ENCODE measurements at places on chromosomes 2 and 18.

- no peak for DNase-seq
Measured at GRCh38 chr2:227407591-227408151, 19.9 kb upstream of the SCYGR1 start.

DNA sequence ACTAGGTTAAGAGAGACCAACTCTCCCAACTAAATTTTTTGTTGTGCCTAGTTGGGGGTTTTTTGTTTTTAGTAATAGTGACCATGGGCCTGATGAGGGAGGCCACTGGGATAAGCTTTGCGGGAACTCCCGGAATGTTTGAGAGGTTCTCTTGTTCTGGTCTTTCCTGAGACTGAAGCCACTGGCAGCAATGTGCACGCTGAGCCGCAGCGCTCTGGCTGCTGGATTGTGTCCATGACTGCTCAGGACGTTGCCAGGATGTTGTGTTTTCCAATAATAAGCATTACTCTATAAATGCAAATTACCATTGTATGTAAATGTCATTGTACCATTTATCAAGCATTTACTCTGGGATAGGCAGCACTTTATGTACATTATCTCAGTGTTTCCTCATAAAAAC, 126.1 kb downstream of the GALNT1 start:
- no peak for DNase-seq

GRCh38 chr2:193520709-193521458, 1326.2 kb upstream of the TMEFF2 start:
- DNase-seq, result no peak

- no peak for DNase-seq
Measured at GRCh38 chr2:67260343-67261277, 136.5 kb upstream of the ETAA1 start.

GRCh38 chr2:176679061-176679669, 409.9 kb downstream of the MTX2 start:
- DNase-seq, result no peak

GRCh38 chr2:187982668-187983067, 309.0 kb upstream of the GULP1 start:
- DNase-seq, result no peak

DNA sequence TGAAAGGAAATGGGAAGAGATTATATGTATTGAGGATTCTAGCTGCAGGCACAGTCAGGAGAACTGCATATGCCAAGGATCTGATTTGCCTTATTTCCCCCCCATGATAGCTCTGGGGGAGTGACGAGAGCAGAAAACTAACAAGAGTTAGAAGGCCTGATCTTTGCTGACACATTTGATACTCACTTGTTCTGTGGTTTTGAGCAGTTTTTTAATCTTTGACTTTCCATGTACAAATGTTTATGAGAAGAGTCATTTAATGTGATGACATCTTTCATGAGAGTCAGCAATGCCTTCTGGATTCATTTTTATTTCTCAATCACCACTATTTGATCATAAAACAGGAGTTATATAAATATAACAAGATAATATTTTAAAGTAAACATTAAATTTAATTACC, 12.7 kb upstream of the SERPINB7 start:
- no peak for DNase-seq

GRCh38 chr2:149158957-149159356, 120.5 kb downstream of the LYPD6B start:
- no peak for DNase-seq

DNA sequence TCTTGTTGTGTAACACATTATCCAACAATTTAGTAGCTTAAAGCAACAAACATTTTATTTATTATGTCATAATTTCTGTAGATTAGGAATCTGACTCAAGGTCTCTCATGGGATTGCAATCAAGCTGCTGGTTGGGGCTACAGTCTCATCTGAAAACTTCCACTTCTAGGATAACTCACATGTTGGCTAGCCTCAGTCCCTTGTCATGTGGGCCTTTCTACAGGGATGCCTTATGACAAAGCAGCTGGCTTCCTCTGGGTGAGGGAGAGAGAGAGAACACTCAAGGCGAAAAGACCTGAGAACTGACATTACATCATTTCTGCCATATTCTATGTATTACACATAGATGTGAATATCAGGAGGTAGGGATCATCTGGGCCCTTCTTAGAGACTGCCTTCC, 317.9 kb upstream of the VRK2 start:
- no peak for DNase-seq

DNA sequence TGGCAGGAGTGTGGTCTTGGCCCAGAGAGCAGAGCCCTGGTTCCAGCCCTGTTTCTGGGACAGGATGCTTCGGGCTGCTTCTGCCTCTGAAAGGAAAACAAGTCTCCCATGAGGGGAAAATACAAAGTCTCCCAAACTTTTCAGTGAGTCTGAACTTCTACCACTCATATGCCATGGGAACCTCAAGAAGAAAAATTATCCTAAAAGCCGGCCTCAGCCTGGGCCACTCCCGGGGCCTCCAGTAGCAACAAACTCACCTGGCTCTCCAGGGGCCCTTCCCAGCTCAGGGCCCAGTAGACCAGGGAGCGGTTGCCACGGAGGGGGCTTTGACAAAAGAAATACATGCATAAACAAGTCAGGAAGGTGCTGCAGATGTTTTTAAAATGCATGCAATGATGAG, 289.2 kb upstream of the HDAC4 start:
- DNase-seq, result no peak

- DNase-seq, result no peak
Measured at GRCh38 chr18:70261141-70261788, 27.6 kb upstream of the SOCS6 start.

Data from esophagus squamous epithelium (tissue), 5 donors.